NCI-H1930 (cell line): ENCODE measurements at places on chromosomes 6 and 20.

- no peak for DNase-seq
Observed at GRCh38 chr20:62318400-62319345, 15.9 kb downstream of the ADRM1 start.

GRCh38 chr20:37863289-37863688 is 39.6 kb upstream of the VSTM2L start:
- DNase-seq, result no peak

- DNase-seq, result no peak
Observed at GRCh38 chr6:109299776-109300564, 82.3 kb downstream of the CD164 start.

DNA sequence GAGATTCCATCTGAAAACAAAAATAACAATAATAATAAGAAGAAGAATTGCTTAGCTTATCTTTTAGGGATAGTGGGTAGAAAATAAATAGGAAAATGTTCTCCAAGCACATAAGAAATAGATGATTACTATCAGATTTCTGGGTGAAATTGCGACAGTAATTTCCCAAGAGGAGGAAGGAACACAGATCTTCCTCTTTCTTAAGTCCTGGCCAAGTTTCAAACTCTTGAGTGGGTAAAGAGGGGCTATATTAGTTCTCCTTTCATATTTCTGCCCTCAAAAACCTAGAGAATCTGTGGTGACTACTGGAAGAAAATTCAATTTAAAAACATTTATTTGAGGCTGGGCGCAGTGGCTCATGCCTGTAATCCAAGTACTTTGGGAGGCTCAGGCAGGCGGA is 63.7 kb downstream of the PHACTR2 start:
- DNase-seq, result no peak

GRCh38 chr6:146515212-146515611 is 28.4 kb upstream of the RAB32 start:
- no peak for DNase-seq

GRCh38 chr6:6539036-6539435 is 49.5 kb upstream of the LY86 start:
- no peak for DNase-seq

DNA sequence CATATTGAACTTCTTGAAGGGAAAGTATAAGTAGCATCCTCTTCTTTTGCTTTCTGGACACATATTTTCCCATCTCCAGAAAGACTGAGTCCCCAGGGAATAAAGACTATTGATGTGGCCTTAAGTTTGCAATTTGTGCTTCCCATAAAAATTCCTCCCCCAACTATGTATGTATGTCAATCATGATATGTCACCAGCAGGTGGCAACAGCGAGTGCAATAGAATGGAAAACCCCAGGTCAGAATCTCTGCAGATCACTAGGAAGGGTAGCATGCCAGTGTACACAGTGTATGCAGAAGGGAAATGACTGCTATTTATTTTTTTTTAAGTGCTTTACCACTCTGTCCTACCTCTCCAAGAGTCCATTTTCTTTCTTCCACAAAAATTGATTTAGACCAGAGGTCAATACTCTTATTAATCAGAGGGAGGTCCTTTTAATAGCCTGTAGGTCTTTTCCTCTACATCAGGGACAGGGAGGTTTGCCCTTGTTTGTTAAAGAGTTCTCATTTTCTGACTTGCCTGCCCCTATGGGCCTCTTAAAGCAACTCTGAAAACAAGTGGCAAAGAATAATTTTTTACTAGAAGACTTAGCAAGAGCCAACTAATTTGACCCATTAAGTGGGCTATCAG is 61.4 kb downstream of the BMP2 start:
- DNase-seq, result peak; percentile 24

DNA sequence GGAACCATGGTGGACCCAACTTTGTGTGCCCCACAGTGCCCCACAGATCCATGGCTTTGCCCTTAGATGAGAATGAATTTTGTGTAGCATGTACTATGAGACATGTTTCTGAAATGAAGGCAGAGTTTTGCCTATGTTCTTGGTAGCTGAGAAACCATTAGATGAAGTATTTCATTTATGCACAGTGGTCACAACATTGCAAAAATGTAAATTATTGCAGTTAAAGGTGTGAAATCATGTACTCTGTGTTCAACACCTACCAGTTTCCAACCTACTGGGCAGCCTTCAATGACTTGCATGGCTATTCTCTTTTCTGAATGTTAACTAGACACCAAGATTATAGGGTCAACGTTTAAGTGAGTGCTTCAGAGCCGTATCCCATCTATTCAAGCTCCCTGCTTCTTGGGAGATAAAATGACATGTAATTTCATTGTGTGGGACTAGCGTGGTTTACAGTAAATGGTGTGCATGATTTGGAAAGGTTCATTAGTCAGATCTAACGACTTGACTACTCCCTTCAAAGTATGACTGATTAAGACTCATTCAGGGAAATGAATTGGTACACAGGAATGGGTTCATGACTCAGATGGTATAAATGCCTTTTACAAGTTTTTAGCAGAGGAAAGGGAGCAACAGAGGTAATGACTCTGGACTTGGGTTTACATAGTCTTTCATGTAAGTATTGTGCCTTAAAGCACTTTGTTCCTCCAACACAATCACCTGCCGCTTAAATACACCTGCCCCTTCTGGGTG is 106.1 kb upstream of the AKIRIN2 start:
- DNase-seq, result no peak
